ENCODE measurements at places on chromosomes 6 and 20.

GRCh38 chr20:3461211-3461771, 9.5 kb upstream of the ATRN start:
- DNase-seq: no peak

DNA sequence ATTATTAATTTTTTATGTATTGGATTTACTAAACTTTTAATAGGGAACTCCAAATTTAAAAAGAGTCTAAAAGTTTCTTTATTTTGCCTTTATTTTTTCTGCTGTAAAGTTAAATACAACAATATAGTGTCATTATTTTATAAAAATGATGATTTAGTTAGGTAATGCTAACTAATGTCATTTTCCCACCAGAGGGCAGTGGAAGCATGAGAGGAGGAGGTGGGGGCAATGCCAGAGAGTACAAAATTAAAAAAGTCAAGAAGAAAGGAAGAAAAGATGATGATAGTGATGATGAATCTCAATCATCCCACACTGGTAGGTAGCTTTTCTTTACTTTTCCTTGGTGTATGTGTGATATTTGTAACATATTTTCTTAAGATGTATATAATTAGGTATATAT, 20.2 kb upstream of the FHL5 start:
- DNase-seq: no peak

- no peak for DNase-seq
Measured at GRCh38 chr6:7218406-7218988, 94.5 kb downstream of the SSR1 start.

- no peak for DNase-seq
Measured at GRCh38 chr20:62321521-62321948, 18.7 kb downstream of the ADRM1 start.

DNA sequence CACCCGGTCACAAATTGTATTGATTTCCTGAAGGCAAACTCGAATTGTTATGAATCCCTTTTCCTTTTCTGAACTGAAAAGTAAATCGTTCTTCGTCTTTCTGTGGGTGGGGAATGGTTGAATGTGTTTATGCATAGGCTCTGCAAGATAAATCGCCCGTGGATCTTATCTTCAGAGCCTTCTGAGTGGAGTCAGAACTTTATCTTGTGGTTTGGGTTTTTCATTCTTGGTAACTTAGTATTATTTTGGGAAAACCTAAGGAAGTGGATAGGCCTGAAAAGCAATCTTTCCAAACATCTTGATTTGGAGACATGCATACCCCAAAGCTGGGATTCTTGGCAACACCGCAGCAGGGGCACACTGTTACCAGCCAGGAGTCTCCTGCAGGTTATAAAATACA, 122.4 kb downstream of the MAP3K7 start:
- no peak for DNase-seq

DNA sequence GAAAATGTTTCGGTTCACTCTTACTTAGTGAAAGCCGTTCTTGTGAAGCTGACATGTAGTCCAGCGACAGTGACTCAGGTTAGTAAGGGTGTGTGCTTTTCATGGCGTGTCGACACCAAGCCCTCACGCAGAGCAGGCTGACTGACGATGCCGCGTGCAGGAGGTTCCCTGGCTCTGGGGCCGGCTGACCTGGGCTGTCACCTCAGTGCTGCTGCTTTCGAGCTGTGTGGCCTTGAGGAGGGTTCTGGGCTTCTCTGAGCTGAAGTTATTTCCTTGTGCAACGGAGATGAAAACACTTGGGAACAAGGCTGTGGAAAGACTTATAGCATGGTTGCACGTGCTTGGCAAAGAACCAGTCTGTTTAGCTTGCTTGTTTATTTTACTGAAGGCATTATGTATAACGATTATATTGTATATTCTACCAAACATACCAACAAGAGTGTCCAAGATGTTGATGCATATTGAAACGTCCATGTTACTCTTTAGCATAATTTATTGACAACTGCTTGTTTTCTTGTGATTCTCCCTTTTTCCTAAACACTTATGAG, 59.2 kb downstream of the PHACTR3 start:
- DNase-seq: no peak

- DNase-seq: no peak
Measured at GRCh38 chr20:24767623-24768100, 181.4 kb upstream of the CST7 start.

GRCh38 chr20:45020236-45020886, 54.0 kb downstream of the STK4 start:
- DNase-seq: no peak

DNA sequence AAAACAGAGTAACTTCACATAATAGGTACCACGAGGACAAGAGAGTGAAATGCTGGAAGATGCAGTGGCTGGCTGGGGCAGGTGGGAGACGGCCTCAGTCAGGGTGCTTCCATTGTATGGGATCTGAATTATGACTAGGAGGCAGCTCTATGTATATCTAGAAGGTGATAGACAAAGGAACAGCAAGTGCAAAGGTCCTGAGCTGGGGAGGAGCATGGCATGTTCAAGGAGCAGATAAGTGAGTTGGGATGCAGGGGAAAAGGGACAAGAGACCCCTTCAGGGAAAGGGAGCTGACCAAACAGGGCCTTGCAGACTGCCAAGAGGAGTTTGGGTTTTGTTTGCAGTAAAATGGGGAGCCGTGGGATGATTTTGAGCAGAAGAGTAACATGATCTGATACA, 8.3 kb upstream of the SLC9A8 start:
- DNase-seq: no peak

- DNase-seq: peak; percentile 6
Measured at GRCh38 chr6:24126586-24127192, 674 bp downstream of the NRSN1 start.

DNA sequence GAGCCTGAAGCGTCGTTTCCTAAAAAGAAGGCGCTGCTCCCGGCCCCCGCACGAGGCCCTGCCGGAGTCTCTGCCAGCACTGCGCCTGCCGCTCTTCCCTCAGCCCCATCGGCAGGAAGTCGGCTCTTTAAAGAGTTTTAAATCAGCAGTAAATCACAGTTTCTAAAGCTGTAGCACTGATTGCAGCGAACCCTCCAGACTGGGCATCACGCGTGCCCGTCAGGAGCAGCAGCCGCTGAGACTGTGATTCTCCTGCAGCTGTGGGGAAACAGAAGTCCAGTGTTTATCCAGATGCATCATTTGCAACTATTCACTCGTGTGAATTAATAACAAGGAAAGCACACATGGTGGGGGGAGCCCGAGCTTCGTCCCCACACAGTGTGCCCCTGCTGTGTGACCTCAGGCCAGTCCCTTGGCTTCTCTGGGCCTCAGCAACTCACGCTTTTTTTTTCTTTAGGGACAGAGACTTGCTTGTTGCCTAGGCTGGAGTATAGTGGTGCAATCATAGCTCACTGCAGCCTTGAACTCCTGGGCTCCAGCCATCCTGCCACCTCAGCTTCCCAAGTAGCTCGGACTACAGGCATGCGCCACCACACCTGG, 28.3 kb downstream of the DLL1 start:
- no peak for DNase-seq

GRCh38 chr6:96975852-96976251, 51.3 kb downstream of the KLHL32 start:
- no peak for DNase-seq

- no peak for DNase-seq
Measured at GRCh38 chr6:107868867-107869611, 44.9 kb upstream of the SCML4 start.

- DNase-seq: no peak
Measured at GRCh38 chr6:55568808-55569439, 10.1 kb downstream of the HMGCLL1 start.

DNA sequence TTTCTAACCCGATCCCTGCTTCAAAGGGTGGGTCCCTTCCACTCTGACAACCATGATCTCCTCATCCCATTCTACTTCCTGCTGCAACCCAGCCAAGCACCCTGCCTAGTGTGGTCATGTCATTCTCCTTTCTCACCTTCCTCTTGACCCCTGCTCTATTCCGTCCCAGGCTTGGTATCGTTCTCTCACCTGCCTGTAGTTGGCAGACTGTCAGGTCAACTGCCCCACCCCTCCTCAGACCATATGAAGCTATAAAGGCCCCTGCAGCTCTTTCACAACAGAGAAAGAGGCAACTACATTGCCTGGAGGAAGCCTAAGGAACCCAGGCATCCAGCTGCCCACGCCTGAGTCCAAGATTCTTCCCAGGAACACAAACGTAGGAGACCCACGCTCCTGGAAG, at the start of gene MUC21:
TSS of gene MUC21 (plus strand) at position 280 of the 400 bp plus-strand sequence. CDS start 241 bp downstream, outside the sequence.
- DNase-seq: no peak

GRCh38 chr20:39645131-39645530, 683.0 kb downstream of the DHX35 start:
- no peak for DNase-seq

GRCh38 chr6:25051083-25051482, 115.3 kb upstream of the RIPOR2 start:
- no peak for DNase-seq

GRCh38 chr6:135235716-135236115, 54.6 kb downstream of the MYB start:
- no peak for DNase-seq

DNA sequence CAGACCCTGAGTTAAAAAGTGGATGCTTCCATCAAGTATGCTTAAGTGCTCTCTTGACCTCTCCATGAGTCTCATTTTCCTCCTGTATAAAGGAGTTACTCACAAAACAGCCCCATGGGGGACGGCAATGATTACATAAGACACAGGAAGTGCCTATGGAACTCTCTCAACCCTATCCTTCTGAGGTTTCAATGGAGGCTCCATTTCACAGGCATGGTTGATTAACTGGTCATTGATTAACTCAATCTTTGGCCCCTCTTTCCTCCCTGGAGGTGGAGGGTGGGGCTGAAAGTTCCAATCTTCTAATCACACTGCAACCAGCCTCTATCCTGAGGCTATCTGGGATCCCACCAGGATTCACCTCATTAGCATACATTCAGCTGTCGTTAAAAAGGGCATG, 29.3 kb downstream of the CST8 start:
- no peak for DNase-seq

- DNase-seq: no peak
Measured at GRCh38 chr20:5918856-5919625, 31.3 kb downstream of the TRMT6 start.

All from GDM1 (cell line).